Fibroblast of skin of abdomen (primary cell): ENCODE measurements at places on chromosomes 5 and 9.
A peak's percentile ranks its signal among the peaks of the same experiment; 100 is the strongest.

- peak; percentile 69 for DNase-seq
Observed at GRCh38 chr5:142894749-142895148, 124.6 kb downstream of the ARHGAP26 start.

DNA sequence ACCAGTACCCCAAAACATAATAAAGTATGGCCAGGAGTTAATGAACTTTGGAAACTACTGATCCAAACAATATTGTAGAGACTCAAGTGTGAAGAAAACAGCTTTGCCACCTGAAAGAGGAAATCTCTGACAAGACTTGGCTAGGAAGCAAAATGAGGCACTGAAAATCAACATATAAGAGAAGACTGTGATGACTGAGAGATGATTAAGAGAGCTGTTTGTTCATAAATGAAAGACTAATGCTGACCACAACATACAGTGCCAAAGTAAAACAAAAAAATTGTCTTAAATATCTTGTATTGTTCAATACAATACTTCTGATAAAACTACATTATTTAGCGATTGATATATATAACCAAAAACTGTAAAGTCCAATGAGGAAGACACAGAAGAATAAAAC is 7.2 kb downstream of the RC3H2 start:
- no peak for DNase-seq

DNA sequence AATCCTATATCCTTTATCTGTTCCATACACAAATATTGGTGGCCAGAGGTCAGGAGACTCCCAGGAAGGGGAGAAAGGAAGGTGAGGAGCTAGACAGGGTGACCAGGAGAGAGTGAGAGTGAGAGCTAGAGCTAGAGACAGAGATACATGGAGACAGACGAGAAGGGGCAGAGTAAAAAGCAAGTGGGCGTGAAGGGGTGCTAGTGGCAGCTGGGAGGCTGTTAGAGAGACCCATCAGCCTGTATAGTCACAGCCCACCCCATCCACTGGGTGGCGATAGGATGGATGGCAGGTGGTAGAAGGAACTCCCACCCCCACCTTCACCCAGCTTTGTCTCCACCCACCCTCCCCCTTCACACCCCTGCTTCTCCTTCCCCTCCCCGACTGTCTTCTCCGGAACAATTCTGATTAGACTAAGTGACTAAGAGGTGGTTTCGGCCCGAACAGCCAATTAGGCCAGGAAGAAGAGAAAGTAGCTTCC is 32.8 kb downstream of the PCDH1 start:
- DNase-seq, result no peak

- DNase-seq, result no peak
Observed at GRCh38 chr5:168988699-168989098, 312.2 kb downstream of the SLIT3 start.

DNA sequence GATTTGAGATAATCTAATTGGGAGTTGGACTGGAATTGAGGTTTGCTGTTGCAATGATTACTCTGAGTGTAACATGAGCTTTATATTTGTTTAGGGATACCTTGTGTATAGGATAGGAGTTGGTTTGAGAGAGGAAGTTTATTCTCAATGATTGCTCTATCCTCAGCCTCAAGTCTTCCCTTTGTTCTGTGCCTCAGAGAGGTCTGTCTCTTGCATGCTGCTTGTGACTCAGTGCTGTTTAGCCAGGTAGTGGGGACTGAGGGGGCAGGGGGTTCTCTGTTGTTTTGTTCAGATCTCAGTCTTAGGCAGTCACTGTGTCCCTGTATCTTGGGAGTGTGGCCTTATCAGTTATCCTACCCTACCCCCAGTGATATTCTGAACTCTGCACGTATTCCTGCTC is 192.1 kb downstream of the SPATA31D1 start:
- no peak for DNase-seq

GRCh38 chr5:158414780-158415179 is 555.8 kb upstream of the CLINT1 start:
- DNase-seq, result peak; percentile 77

- no peak for DNase-seq
Observed at GRCh38 chr9:133710661-133711427, 27.3 kb downstream of the SARDH start.

DNA sequence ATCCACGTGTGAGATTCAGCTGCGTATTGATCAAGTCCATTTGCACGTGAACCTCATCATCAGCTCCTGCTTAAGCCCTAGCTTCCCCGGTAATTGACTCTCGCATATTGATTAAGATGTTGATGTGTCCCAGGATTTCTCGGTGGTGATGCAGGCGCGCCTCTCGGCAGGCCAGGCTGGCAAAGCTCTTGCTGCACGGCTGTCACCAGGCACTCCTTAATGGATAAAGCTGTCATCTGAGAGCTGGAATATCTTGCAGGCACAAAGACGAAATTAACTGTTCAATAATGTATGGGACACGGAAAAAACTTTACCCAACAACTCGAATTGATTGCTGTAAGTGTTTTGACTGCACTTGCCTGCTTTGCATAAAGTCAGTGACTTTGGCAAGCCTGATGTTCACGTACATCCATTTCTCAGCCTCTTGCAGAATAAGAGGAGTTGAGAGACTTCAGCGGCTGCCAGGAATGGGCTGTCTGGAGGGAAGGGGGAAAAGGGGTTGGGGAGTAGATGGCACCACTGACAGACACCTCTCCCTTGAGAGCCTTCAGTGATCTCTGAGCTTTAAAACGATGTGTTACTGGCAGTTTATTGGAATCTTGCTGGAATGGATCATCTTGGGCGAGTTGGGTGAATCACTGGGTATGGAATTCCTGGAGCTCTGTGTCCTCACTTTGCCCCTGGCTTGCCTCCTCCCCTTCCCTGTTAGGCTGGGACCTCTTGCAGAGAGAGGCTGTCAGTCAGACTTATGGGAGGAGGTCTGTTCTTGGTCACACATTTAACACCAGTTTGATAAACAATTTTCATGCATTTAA is 650.3 kb downstream of the CCDC171 start:
- peak; percentile 97 for DNase-seq

DNA sequence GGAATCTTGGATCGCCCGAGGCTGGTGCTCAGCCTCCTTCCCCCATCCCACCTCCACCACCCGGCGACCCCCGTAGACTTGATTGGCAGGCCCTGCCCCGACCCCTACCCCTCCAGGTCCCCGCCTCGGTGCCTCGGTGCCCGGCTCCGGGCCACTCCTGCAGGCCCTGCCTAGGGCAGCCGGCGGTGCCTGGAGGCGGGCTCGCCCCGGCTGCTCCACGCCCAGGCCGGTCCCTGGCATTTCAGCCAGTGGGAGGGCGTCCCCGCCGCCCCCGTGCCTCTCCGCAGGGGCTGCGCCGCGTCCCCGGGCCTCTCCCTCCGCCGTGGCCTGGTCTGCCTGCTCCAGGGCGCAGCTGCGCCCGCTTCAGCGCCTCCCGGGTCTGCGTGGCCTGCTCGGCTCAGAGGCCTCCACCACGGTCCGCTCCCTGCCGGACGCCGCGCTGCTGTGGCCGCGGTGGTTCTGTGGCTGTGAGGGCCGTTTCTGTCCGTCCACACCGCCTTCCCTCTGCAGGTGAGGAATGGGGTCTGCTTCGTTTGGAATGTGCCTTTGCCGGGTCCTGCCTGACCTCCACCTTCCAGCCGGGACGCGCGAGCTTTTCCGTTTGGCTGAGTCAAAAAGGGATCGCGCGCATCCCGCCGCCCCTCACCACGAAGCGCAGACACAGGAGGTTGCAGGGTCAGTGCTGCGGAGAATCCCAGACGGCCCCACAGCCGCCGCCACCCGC is 48.3 kb upstream of the IRX4 start:
- DNase-seq, result no peak

GRCh38 chr5:149447373-149448367 is 68.6 kb upstream of the IL17B start:
- no peak for DNase-seq

DNA sequence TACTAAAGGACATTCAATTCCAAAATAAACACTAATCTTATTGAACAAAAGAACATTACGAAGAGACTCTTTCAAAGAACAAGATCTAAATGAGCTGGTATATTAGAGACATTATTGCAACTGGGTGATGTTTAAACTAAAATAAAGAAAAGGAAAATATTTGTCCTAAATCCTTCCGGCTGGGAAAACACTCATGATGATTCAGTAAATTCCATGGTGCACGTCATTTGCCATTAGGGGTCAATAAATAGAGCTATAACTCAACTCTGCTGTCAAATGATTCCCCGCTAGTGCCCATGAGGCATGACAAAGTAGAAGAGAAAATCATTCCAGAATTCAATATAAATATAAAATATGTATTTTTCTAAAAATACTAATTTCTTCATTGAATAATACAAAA is 565.5 kb upstream of the TUSC1 start:
- peak; percentile 72 for DNase-seq

- DNase-seq, result peak; percentile 22
Observed at GRCh38 chr9:126704157-126704891, 90.6 kb downstream of the LMX1B start.

- no peak for DNase-seq
Observed at GRCh38 chr9:785997-786396, 55.5 kb upstream of the DMRT1 start.

GRCh38 chr5:139651853-139652787 is 4.0 kb downstream of the CXXC5 start:
- DNase-seq, result peak; percentile 90

DNA sequence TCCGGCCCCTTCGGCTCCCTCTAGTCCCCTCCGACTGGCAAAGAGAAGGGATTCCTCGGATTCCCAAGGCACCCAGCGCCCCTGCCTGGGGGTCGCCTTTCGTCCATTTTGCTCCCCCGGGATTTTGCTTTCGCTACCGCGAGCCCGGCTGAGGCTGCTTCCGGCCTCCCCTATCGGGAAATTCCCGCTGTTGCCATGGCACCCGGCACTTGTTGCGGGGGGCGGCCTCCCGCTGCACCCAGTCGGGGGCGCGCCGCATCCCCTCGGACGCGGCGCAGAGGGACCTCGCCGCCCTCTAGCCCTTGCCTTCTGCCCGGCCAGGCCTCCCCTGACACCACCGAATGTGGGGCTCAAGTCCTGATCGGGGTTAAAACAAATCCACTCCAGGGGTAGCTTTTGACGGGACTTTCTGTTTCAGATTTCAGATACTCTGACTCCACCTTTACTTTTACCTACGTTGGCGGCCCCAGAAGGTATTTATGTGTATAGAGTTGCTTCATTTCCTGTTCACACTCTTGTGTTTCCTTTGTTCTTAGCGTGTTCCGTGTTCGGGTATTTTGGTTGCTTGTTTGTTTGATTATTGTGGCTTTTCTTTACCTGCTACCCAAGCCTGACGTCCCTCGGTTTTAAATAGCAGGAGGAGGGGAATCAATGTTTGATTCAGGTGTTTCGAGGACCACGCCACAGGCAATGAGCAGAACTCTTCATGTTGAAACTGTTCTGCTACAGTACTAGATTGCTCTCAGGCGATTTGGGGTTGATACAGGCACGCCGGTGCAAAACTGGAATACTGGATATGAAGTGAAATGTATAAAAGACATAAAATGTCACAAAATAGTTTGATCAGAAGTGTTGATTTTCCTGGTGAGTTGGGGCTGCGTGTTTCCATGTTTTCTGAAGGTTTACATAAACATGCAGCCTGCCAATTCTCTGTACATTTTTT is 1.5 kb downstream of the PARP8 start:
- peak; percentile 61 for DNase-seq

GRCh38 chr9:133584559-133585476 is 24.4 kb downstream of the FAM163B start:
- no peak for DNase-seq

DNA sequence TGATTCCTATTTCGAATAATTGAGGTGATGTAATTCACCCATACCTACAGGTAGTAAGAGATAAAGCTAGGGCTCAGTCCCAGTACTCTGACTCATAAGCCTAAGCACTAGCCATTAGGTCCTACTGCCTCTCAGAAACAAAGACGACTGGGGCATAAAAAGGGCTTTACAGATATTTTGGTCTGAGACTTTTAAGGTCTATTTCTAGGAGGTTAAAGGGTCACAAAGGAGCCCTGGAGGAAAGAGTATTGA is 69.8 kb downstream of the SGCD start:
- no peak for DNase-seq

- DNase-seq, result no peak
Observed at GRCh38 chr5:93635991-93636390, 53.0 kb downstream of the NR2F1 start.

DNA sequence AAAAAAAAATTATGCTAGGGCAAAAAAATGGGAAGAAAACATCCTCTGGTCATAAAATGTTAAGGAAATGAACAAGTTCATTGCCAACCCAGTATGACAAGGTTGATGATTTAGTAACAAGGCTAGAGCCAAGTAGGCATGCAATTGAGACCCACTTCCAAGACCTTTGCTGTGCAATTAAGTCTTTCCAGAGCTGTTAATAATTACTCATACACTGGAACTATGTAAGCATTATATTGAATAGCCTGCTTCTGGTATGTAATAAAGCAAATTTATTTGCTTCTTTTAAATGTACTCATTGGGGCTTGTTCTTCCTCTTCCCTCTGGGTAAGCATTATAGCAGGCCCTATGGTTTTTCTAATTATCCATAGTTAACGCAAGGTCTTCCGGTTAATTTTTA is 32.5 kb upstream of the SNAPC3 start:
- no peak for DNase-seq

DNA sequence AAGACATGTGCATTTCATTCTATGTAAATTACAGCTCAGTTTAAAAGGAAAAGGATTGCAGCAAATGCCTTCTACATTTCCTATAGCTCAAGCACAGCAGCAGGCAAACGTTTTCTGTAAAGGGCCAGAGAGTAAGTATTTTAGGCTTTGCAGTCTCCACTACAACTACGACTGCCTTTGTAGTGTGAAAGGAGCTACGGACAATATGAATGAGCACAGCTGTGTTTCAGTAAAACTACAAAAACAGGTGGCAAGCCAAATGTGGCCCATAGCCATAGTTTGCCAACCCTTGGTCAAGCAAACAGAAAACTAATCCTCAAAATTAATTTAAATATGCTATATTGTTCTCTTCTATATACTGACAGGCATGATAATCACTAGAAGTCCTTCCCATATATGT is 7.2 kb downstream of the PTBP3 start:
- no peak for DNase-seq

- DNase-seq, result no peak
Observed at GRCh38 chr5:115424030-115424429, 120.5 kb downstream of the FEM1C start.

DNA sequence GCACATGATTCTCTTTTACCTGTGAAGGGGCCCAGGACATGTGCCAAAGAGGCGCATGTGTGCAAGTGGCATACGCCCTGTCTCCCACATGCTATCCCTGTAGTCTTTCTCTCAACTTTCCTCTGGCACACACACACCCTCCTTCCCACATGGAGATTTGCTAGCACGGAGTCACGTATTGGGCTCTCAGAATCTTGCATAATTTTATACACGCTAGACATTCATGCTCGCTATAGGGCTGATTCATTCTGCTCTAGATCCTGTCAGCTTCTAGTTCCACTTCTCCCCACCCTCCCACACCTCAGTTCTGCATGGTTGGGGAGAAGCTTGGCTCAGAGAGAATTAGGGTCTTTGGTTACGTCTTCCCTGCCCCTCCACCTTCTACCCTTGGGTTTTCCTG is 72.8 kb downstream of the CD180 start:
- no peak for DNase-seq

GRCh38 chr5:65906256-65906655 is 20.1 kb upstream of the ERBIN start:
- no peak for DNase-seq

- DNase-seq, result no peak
Observed at GRCh38 chr5:36237751-36238150, 4.0 kb downstream of the NADK2 start.
